ENCODE measurements at places on chromosomes 2 and 18. TPM values are rescaled to one million over a fixed set of nuclear protein-coding genes. Genes with fewer than 3 reads are reported as not detected.

The TRIM43 gene
- not detected for total RNA-seq

The CLEC4F gene
- not detected for total RNA-seq

The CCNYL1 gene
- total RNA-seq, result 24.8 TPM

The TCF7L1 gene
- total RNA-seq, result 0.98 TPM

The ATG16L1 gene
- 24.8 TPM for total RNA-seq

The TPO gene
- total RNA-seq, result not detected

The IL36B gene
- total RNA-seq, result not detected

The TMEM200C gene
- 20.4 TPM for total RNA-seq

The SERPINB5 gene
- 0.49 TPM for total RNA-seq

The APOB gene
- total RNA-seq, result 0.25 TPM

The HOXD12 gene
- not detected for total RNA-seq

The CD226 gene
- total RNA-seq, result 0.74 TPM

The CYS1 gene
- total RNA-seq, result 0.49 TPM

The ARHGAP28 gene
- total RNA-seq, result 16.2 TPM

The AMER3 gene
- total RNA-seq, result 26.8 TPM

The GLI2 gene
- total RNA-seq, result 2.7 TPM

The KLHL30 gene
- not detected for total RNA-seq

The EVX2 gene
- total RNA-seq, result not detected

The NT5DC4 gene
- not detected for total RNA-seq

The EGR4 gene
- not detected for total RNA-seq

The VWC2L gene
- 3.2 TPM for total RNA-seq

The PSD4 gene
- total RNA-seq, result 3.0 TPM

The CASP10 gene
- 2.0 TPM for total RNA-seq

The LIMS1 gene
- 9.1 TPM for total RNA-seq

The OXER1 gene
- total RNA-seq, result 0.25 TPM

The CD207 gene
- not detected for total RNA-seq

The DTNA gene
- total RNA-seq, result 43.0 TPM

The RAB6C gene
- total RNA-seq, result 0.98 TPM

The GKN1 gene
- 2.0 TPM for total RNA-seq

The UGT1A4 gene
- total RNA-seq, result not detected

The NAB1 gene
- total RNA-seq, result 44.7 TPM

The SLC35F6 gene
- 11.1 TPM for total RNA-seq

The SLC16A14 gene
- 41.6 TPM for total RNA-seq

The COMMD1 gene
- 29.0 TPM for total RNA-seq

The CFAP221 gene
- total RNA-seq, result 6.4 TPM

The OST4 gene
- total RNA-seq, result 132 TPM

The RIT2 gene
- 16.0 TPM for total RNA-seq

The RNF152 gene
- total RNA-seq, result 60.7 TPM

The GNLY gene
- total RNA-seq, result not detected

The MEP1B gene
- under 0.01 TPM for total RNA-seq

The C2orf72 gene
- 31.0 TPM for total RNA-seq

The MATN3 gene
- 2.0 TPM for total RNA-seq
